CD4-positive, alpha-beta T cell treated with Interleukin-17A for 1 hour (primary cell): ENCODE measurements at places on chromosomes 1 and 21.

DNA sequence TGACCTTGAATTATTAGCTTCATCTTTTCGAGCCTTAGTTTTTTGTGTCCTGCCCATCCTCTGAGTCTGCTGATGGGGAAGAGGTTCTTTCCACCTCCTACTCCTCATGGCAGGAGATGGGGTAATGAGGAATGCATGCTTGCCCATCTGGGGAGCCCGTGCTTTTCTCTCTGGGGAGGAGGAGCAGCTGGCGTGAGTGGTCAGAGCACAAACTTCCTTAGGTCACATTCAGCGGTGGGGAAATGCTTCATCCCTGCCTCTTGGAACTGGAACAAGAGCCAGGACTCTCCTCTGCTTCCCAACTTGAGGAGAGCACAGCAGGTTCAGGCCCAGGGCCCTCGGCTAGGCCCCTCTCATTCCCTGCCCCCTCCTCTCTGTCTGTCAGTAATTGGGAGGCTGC lies 155.0 kb downstream of the PCNX2 start:
- no peak for DNase-seq

- DNase-seq = no peak
Measured at GRCh38 chr21:24275616-24276015, 1331.7 kb downstream of the MRPL39 start.

DNA sequence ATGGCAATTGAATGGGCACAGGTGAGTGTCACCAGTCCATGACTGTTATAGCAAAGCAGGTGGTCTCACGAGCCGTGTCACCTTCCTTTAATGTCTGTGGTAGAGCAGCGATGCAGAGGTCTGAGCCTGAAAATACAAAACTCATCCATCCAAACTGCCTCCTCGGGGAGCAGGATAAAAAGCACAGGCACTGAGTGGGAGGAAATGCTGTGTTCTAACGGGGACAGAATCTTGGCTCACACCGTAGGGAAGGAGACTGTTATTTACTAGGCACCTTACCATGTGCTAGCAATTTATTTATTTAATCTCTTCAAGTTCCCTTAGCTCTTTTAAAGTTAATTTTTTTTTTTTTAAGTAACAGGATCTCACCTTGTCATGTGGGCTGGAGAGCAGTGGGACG lies 1.2 kb downstream of the ASCL5 start:
- no peak for DNase-seq

GRCh38 chr1:117416546-117417125 lies 49.4 kb downstream of the MAN1A2 start:
- DNase-seq = no peak

DNA sequence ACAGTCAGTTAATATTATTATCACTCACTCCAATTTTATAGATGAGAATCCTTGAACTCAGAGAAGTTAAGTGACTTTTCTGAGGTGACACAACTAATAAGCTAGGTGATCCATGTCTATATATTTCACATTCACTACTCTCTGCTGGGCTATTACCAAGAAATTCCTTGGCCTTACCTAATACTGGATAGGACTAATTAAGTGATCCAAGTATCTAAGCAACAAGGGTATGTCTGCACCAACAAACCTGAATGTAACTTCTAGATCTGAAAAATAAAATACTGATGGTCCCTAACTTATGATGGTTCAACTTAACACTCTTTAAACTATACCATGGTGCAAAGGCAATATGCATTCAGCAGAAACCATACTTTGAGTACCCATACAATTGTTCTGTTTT lies 14.8 kb upstream of the CASQ2 start:
- DNase-seq = no peak

DNA sequence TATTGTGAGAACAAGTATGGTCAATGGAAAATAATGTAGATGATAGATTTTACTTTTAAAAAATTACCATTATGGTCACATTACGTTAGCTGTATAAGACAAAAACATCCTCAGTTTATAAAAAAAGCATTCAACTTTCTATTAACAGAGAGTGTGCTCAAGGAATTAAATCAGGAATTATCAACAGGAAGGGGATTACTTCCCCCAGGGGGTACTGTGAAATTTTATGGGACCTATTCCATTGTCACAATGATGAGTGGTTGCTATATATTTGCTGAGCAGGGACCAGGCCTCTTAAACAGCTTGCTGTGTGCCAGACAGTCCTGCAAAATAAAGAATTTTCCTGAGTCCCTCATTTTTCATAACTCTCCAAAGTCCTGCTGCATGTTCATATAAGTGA lies 21.2 kb downstream of the JAM2 start:
- no peak for DNase-seq

- DNase-seq = no peak
Measured at GRCh38 chr1:119895102-119895501, 1.2 kb downstream of the ADAM30 start.

DNA sequence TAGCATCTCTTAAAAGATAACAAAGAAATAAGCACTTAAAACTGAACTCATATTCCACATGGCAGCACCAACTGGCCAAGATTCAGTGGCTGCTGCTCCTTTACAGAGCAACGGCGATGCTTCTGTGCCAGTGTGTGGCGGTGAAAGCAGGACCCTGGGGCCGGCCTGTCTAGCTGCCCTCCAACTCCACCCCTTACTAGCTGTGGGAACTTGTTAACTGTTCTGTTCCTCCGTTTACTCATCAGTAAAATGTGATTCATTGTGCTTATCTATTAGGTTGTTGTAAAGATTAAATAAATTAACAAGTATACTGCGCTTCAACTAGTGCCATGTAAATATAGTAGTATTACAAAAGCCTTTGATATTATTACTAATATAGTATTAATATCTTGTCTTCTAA lies 133.2 kb downstream of the GDAP2 start:
- DNase-seq = no peak

DNA sequence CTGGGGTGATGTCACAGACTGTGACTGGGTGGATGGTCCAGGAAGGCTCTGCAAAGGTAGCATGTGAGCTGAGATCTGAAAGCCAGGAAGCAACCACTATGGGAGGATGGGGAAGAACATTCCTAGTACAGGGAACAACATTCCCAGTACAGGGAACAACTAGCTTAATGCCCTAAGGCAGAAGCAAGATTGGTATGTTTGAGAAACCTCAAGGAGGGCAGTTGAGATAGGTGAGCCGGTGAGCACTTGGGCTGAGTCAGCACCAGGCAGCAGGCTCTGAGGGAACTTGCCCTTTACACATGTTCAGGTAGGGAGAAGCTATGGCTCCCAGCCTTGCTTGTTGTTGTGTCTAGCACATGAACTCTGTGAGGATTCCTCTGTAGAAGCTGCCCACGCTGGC lies 24.2 kb upstream of the CACNA1E start:
- no peak for DNase-seq

DNA sequence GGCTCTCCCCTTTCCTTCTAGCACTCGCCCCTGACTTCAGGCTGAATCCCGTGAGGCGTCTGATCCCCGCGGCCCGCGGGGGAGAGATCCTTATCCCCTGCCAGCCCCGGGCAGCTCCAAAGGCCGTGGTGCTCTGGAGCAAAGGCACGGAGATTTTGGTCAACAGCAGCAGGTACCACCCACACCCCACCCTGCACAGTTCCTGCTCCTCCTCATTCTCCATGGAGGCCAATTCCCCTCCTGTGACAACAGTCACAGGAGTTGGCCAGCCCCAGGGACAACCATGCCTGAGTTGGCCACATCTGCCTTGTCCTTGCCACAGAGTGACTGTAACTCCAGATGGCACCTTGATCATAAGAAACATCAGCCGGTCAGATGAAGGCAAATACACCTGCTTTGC lies 20.0 kb downstream of the TMEM81 start:
- DNase-seq = no peak

GRCh38 chr1:205735218-205735617 lies 14.8 kb downstream of the NUCKS1 start:
- no peak for DNase-seq

DNA sequence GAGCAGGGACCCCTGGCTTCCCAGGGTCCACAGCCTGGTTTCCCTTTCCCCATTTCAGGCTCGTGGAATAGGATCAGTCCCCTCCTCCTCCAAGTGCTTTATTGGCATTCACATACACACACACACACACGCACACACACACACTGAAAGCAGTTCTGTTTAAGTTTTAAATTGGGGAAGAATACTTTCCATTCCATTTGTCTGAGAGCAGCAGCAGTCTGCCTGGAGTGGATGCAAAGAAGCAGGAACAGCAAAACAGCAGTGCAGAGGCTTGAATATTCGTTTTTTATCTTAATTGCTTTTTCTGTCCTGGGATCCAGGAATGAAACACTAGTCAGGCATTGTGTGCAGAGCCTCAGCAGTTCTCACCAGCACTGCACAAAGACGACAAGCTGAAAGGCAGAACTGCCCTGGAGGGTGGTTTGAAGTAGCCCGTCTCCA lies 7.1 kb downstream of the CYB561D1 start:
- DNase-seq = no peak

DNA sequence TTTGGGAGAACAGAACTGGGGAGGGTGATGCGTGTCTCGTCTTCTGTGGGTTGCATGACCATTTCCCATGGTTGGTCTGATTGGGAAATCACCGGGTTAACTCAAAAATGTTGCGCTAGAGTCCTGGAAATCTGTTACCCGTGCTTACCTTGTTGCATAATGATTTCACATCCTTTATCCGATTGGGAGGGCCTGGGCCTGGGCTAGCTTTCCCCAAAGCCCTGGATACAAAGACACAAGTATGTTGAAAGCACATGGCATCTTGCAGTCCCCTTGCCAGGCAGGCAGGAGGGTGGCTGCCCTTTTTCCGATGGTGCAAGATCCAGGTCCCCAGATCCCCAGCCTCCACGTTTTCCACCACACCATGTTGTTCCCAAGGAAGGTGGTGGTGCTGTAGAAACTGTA lies 582 bp downstream of the TRPM2 start:
- no peak for DNase-seq

GRCh38 chr1:109922326-109922725 lies 11.7 kb downstream of the CSF1 start:
- DNase-seq = no peak

DNA sequence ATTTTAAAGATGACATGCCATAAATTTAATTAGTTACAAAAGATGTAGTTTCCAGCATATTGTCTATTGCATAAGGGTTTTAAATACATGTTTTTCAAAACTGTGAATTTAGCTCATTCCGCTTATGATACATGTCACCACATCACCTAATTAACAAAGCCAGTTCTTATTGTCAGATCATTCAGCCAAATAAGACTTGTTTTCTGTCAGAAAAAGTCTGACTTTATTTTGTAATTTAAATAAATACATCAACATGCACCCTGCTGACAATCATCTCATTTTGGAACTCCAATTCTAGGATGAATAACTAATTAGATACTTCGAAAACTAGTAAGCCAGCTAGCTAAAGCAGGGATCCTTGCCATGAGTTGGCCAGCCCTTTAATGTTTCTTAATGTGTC lies 110.9 kb upstream of the APP start:
- no peak for DNase-seq
